ENCODE measurements at places on chromosomes 7 and 10.
A peak's percentile ranks its signal among the peaks of the same experiment; 100 is the strongest.

- no peak overlapping the region for H3K4me3 ChIP-seq
- peaks cover 3% of the 10 kb centered on the region for H3K4me1 ChIP-seq
- H3K27ac ChIP-seq, result no peak overlapping the region
- H3K27me3 ChIP-seq, result peaks cover 32% of the 10 kb centered on the region
Observed at GRCh38 chr10:111113961-111114757, 37.3 kb downstream of the ADRA2A start.

DNA sequence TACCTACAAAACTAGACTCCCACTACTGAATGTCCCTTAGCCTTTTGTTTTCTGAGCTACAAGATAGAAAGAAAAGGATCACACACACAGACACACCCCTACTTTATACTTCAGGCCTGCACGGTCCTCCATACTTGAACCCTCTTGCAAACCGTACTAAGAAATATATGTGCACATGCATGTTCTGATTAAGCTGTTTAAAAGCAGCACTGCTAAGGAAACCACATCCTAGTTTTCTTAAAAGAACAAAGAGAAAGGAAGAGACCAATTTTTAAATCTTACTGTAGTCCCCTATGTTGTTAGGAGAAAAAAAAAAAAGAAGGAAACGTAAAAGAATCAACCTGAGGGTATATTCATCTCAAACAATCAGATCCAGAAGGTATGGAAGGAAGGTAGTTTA is 501.2 kb downstream of the PARD3 start:
- H3K4me1 ChIP-seq, result peaks cover 41% of the 10 kb centered on the region
- DNase-seq, result no peak
- peaks cover 13% of the 10 kb centered on the region for H3K36me3 ChIP-seq
- H3K27me3 ChIP-seq, result no peaks in the 10 kb centered on the region

DNA sequence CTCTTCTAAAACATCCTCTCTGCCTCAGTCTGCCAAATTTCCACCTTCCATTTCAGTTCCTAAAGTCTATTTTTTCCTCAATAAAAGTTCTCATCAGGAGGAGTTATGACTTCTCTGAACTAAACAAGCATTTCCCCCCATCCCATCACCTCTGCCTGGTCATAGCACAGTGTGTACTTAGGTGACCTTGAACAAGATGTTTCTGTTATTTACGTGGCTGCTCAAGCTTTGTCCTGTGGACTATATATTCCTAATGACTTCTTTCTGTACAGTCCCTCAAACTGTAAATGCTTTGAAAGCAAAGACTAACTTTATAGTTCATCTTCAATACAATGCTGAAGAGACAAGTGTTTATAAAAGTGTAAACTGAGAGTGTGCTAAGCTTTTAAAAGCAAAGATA is 166.9 kb downstream of the CPEB3 start:
- H3K36me3 ChIP-seq, result no peaks in the 10 kb centered on the region
- peak overlapping the region; percentile 94 for H3K27ac ChIP-seq
- no peaks in the 10 kb centered on the region for H3K27me3 ChIP-seq
- H3K4me1 ChIP-seq, result peaks cover 39% of the 10 kb centered on the region
- no peak overlapping the region for H3K4me3 ChIP-seq
- DNase-seq, result no peak

- H3K27me3 ChIP-seq, result no peaks in the 10 kb centered on the region
- DNase-seq, result no peak
- H3K27ac ChIP-seq, result peak overlapping the region; percentile 60
- no peaks in the 10 kb centered on the region for H3K36me3 ChIP-seq
Observed at GRCh38 chr10:110857265-110858171, 14.2 kb upstream of the PDCD4 start.

DNA sequence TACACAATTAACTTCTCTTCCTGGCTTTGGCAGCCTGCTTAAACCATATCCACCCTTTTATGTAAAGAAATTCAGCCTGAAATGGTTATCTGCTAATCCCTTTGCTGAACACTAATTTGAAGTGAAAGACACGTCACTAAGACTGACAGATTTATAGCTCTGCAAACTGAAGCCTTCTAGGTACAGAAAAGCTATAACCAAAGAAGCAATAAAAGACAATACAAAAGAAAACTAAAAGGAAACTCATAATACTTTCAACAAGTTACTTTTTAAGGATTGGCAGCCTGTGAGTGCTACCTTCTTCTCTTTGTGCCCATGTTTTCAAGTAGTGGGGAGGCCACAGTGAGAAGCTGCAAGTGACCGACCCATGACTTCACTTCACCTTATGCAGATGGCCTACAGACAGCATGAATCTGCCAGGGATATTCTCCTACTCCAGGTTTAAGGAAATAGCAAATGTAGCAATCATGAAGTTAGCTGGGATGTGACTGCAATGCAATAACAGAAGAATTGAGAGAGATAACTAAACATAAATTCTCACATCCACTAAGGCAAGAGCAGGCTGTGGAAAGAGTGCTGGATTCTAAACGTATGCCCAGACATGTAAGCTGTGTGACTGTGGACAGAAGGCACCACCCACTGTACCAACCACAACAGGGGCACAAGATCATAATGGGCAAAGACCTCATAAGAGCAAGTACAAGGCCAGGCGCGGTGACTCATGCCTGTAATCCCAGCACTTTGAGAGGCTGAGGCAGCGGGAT is 10.7 kb upstream of the SPOCK2 start:
- no peaks in the 10 kb centered on the region for H3K27me3 ChIP-seq
- no peak for DNase-seq
- H3K4me3 ChIP-seq, result no peak overlapping the region

GRCh38 chr10:102452672-102453340 is 1.5 kb upstream of the C10orf95 start:
- no peaks in the 10 kb centered on the region for H3K27me3 ChIP-seq
- H3K4me1 ChIP-seq, result peaks cover 17% of the 10 kb centered on the region
- H3K4me3 ChIP-seq, result no peak overlapping the region
- H3K27ac ChIP-seq, result no peak overlapping the region
- peaks cover 7% of the 10 kb centered on the region for H3K36me3 ChIP-seq
- DNase-seq, result no peak

- no peak overlapping the region for H3K4me3 ChIP-seq
- H3K4me1 ChIP-seq, result peaks cover 6% of the 10 kb centered on the region
- DNase-seq, result no peak
- no peak overlapping the region for H3K27ac ChIP-seq
Observed at GRCh38 chr10:92478536-92478935, 95.4 kb downstream of the IDE start.

- H3K4me3 ChIP-seq, result peak overlapping the region; percentile 70
- H3K27me3 ChIP-seq, result peaks cover 11% of the 10 kb centered on the region
- H3K4me1 ChIP-seq, result peaks cover 3% of the 10 kb centered on the region
- no peak for DNase-seq
Observed at GRCh38 chr10:133262696-133263095, 14.0 kb downstream of the ADAM8 start.

DNA sequence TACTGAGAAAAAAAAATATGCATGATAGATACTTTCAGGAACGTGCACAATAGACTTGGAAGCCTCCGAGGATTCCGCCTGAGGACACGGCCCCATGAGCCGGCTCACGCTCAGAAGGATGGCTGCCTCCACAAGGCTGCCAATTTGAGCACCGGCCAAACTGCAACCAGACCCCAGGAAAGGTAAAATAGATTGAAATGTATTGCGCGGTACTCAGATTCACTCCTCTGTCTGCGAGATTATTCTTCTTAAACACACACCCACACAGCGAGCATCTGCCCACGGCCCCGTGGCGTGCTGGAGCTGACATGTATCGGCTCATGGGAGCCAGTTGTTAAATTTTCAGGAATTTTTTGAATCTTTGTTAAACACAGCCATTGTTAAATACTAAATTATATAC is 653.2 kb upstream of the MKI67 start:
- H3K4me1 ChIP-seq, result peaks cover 12% of the 10 kb centered on the region
- H3K36me3 ChIP-seq, result no peaks in the 10 kb centered on the region
- H3K27ac ChIP-seq, result no peak overlapping the region

DNA sequence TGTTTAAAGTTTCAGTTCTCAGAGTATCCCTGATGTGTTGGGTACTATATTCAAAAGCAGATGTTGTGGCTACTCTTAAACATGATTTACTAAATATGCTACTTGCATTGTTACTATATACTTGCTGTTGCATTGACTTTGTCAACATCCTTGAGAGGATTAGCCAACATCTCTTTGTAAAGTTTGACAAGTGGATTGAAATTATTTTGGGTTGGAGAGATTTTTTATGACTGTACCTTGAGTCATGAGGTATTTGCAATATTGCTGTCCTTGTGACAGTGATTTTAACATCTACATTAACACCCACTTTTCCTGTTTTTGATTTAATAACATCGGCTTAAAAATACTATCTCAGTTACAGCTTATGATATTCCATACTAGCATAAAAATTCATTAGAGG is 31.9 kb downstream of the MRC1 start:
- peaks cover 15% of the 10 kb centered on the region for H3K4me1 ChIP-seq
- H3K27me3 ChIP-seq, result no peaks in the 10 kb centered on the region
- H3K36me3 ChIP-seq, result no peaks in the 10 kb centered on the region
- no peak for DNase-seq
- no peak overlapping the region for H3K27ac ChIP-seq

DNA sequence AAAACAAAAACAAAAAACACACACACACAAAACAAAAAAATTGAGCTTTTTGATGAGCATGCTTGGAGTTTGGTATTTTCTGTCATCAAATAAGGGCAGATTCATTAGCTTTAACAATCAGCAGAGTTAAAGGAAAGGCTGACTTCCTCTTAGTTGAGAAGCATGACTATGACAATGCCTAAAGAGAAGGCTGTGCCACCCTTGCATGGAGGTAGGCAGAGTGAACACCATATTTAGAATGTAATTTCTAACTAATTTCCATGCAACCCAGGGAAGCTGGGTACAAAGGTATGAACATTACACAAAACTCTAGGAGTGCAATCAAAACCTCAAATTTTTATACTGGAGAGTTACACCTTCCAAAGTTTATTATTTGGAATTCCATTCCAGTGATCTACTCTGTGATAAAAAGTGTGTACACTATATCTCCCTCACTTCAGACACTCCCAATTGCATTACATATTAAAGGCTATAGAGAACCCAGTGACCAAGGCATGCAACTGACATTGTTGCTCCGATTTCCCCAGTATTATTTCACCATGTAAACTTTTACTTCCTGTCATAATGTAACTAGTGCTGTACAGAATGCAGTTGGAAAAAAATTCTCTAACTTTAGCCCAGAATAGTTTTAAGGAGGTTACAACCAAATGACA is 9.4 kb upstream of the CYCS start:
- no peak for DNase-seq
- no peak overlapping the region for H3K4me3 ChIP-seq
- no peak overlapping the region for H3K27ac ChIP-seq
- no peaks in the 10 kb centered on the region for H3K36me3 ChIP-seq

DNA sequence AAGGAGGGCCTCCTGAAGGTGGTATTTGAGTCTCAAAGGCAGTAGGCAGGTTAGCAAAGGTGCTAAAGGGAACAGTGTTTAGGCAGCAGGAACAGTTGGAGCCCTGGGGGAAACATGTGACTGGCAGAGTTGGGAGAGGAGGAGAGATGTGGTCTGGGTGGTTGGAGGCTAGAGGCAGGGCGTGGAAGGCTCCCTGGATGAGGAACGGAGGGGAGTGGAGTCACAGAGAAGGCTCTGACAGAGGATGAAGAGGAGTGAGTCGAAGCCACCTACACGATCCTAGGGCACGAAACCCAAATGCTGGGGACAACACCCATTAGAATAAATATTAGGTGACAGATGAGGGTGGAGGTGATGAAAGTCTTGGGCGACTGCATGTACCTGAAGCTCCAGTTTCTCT is 19.6 kb upstream of the MGMT start:
- H3K4me3 ChIP-seq, result no peak overlapping the region
- no peak overlapping the region for H3K27ac ChIP-seq
- H3K27me3 ChIP-seq, result peaks cover 5% of the 10 kb centered on the region
- no peaks in the 10 kb centered on the region for H3K36me3 ChIP-seq
- H3K4me1 ChIP-seq, result no peaks in the 10 kb centered on the region
- DNase-seq, result no peak

- no peaks in the 10 kb centered on the region for H3K4me1 ChIP-seq
- H3K27ac ChIP-seq, result no peak overlapping the region
- H3K4me3 ChIP-seq, result no peak overlapping the region
- no peak for DNase-seq
- no peaks in the 10 kb centered on the region for H3K36me3 ChIP-seq
Observed at GRCh38 chr7:150910996-150911422, 58.7 kb downstream of the AOC1 start.

All from mesothelial cell of epicardium (in vitro differentiated cells).